ENCODE measurements at places on chromosomes 7 and 10.

DNA sequence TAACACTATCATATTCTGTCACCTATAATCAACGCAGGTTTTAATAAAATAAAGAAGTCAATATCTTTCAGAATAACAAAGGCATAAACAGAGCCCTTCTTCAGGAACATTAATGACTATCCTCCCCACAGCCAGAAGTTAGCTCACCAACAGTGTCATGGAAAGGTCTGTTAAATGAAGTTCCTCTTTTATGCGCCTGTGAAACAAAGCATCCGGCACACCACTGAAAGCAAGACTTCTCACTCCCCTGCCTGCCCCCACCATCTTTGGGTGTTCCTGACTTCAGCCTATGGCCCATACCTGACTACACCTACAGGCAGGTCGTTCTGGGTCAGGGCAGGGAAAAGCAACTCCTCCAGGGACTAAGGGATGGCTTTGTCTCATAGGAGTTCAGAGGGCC is 205.4 kb downstream of the FANK1 start:
- no peak for DNase-seq

GRCh38 chr7:34320926-34321661 is 336.9 kb upstream of the NPSR1 start:
- peak; percentile 66 for DNase-seq

- peak; percentile 4 for DNase-seq
Observed at GRCh38 chr7:133904776-133905175, 222.4 kb upstream of the LRGUK start.

DNA sequence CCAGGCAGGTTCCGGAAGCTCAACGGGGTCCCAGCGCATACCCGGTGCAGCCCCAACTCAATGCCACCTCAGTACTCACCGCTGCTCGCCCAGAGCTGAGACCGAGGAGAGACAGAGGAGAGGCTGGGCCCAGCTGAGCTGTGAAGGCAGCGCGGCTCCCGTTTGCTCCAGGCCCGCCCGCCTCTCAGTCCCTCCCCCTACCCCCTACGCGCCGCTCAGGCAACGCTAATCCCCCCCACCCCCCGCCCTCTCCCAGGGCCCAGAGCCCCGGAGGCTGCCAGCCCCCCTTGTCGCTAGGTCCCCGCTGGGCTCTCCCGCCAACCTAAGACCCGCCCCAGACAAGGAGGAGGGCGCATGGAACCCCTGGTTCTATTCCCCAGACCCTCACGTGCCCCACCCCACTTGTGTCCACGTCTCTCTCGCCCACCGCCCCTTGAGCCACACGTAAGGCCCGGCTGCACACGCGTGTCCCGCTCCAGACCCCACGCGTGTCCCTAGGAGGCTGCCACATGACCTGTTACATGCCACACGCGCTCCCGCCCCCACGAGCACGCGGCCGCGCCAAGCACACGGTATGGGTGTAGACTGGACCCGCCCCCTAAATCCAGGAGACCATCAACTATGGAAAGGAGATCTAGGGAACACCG is at the start of gene PSD:
Gene PSD (minus strand): TSS at position 164 of the 647 bp plus-strand sequence. CDS start 1,747 bp downstream, outside the sequence.
- peak; percentile 80 for DNase-seq

DNA sequence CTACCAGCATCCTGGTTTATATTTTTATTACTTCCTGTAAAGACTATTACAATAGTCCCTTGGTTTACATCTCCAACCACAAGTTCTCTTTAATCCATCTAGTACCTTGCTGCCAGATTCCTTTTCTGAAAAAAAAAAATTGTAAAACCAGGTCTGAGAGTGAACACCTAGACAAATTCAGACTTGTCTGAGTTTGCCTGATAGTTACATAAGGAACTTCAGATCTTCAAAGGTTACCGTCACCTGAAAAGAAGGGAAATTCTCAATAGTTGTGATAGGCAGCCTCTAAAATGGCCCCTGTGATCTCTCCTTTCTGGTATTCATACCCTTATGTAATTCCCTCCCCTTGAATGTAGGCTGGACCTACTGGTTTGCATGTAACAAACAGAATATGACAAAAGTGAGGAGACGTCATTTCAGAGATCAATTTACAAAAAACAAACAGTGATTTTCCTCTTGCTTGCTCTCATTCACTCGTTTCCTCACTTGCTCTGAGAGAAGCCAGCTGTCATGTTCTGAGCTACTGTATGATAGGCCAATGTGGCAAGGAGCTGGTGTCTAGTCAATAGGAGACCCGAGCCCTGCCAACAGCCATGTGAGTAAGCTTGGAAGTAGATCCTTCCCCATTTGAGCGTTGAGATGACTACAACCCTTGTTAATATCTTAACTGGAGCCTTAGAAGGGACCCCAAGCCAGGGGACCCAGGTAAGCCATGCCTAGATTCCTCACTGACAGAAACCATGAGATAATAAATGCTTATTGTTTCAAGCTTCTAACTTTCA is 110.9 kb upstream of the LSM8 start:
- DNase-seq, result no peak

- no peak for DNase-seq
Observed at GRCh38 chr10:22319980-22320558, 830 bp upstream of the BMI1 start.

DNA sequence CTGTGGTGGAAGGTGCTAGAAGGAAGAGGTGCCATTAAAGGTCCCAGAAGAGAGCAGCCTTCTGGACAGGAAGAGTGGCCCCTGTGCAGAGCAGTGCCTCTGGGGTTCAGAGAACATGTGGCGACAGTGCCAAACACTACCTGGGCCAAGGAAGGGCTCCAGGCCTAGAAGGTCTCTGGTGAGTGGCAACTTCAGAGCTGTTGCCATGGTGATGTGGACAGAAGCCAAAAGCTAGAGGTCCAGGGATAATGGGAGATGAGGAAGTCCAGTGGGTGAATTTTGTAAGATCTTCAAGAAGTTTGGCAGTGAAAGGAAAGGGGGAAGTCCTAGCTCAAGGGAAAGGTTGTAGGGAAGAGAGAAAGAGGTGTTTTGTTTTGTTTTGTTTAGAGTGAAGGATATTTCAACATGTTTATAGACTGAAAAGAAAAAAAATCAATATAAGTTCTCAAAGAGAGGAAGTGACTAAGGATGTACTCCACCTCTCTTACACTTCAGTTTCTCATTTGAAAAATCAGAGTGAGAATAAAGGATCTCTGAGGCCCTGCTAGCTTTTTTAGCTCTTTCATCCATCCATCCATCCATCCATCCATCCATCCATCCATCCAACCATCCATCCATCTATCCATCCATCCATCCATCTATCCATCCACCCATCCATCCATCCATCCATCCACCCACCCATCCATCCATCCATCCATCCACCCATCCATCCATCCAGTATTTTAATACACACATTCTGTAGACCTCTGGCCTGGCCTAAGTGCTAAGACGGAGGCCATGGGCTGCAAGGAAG is 77.1 kb upstream of the DUSP5 start:
- DNase-seq, result no peak

GRCh38 chr7:150432915-150433892 is 17.2 kb upstream of the GIMAP8 start:
- no peak for DNase-seq
